ENCODE measurements at places on chromosomes 11 and 22.

GRCh38 chr11:11528986-11529385 lies 92.8 kb downstream of the GALNT18 start:
- DNase-seq, result no peak

DNA sequence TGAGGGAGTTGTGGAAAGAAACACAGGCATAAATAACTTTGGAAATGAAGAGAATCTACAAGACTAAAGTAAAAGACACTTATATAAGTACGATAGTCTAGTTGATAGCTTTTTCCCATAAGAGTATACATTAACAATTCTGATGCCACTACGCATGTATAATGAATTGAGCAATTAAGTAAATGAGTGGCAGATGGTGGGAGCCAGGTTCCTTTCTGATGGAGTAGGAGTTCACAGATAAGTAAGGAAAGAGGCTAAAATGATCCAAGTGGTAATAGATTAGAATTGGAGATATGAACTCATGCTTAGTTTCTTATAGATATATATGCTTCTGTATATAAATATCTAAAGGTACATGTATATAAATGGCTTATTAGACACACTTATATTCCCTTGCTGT lies 368.3 kb downstream of the FAM181B start:
- no peak for DNase-seq

DNA sequence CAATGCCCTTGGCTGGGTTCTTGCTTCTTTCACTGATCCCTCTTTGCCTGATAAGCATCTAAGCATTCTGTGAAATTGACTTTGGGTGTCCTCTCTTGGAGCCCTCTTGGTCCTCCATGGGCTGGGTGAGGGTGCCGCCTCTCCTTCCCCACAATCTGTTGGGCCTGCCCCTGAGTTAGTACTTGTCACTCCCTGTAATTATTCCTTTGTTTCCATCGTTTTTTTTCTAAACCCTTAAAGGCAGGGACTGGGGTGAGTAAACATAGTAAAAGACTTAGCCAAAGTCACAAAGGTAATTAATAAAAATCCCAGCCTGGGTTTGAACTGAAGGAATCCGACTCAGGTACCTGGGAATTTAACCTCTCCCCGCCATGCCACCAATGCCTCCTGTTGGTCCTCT lies 188.1 kb downstream of the MYO18B start:
- peak; percentile 17 for DNase-seq

GRCh38 chr11:126700768-126701519 lies 299.6 kb downstream of the KIRREL3 start:
- DNase-seq, result no peak

- DNase-seq, result no peak
Observed at GRCh38 chr11:14687456-14687855, 43.9 kb downstream of the PDE3B start.

GRCh38 chr22:30601464-30601863 lies 5.5 kb upstream of the TCN2 start:
- DNase-seq, result no peak

DNA sequence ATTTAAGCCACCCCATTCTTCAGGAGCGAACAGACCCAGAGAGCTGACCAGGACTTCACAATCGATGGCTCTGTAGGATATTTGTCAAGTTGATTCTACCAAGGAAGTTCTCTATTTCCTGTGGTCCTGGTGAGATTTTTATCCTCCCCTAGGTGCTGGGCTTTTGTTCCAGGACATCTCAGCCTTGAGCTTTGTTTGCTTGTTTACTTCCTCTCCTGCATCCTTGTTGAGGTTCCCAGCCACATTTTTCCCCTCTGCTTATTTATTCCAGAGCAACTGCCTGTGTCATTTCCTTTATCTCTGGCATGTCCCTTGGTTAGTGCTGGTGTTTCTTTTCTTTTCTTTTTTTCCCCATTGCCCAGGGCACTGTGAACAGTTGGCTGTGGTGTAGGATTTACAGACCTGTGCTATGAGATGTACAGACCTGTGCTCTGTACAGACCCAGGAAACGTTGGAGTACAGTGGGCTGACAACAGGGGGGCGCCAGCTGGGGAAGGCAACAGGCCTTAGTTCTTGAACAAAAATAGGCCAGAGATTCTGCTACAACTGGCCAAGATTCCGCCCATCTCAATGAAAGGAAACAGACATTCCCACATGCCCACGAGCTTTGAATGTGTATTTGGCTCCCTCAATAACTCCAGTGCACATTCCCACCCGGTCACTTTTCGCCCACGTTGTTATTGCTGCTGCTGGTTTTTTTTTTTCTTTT lies 235.9 kb upstream of the DDI1 start:
- DNase-seq, result no peak

DNA sequence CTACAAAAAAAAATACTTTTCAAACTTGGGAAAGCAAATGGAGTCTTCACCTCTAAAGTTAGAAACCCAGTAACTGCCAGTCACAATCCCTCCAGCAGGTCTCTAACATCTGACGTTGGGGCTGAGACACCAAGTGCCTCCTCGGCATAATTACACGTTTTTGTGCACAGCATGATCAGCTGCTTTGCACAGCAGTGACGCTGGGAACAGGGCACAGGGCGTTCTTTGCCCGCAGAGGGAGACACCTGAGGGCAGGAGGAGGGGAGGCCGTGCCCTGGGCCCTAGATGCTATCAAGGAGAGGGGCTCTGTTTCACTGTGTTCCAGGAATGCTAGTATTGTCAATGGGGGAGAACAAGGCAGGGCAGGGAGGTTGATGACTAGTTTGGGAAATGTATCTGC lies 120.1 kb downstream of the PARVA start:
- no peak for DNase-seq

DNA sequence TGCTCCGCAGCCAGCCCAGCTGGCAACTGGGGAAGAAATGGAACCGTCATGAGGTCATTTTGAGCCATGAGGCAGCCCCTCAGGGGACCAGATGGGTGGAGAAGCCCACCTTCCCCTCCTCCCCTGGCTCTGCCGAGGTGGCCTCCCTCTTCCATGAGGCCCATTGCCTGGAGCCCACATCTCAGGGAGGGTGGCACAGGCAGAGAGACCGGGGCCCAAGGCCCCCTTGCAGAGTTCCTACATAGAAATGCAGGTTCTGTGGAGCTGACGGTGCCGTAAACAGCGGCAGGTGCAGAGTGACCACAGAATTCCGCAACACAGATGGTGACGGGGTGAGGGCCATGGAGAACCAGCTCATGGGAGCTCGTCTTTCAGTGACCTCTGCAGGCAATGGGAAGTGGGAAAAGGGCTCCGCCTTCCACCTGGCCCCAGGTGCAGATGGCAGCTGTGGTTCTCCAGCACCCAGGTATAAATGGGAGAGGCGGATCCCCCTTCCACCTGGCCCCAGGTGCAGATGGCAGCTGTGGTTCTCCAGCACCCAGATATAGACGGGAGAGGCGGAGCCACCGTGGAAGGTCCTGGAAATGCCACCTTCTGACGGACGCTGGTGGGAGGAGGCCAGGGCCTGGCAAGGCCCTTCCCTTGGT lies 765.4 kb downstream of the BRD1 start:
- peak; percentile 51 for DNase-seq

- no peak for DNase-seq
Observed at GRCh38 chr11:75826461-75827230, 11.6 kb downstream of the UVRAG start.

DNA sequence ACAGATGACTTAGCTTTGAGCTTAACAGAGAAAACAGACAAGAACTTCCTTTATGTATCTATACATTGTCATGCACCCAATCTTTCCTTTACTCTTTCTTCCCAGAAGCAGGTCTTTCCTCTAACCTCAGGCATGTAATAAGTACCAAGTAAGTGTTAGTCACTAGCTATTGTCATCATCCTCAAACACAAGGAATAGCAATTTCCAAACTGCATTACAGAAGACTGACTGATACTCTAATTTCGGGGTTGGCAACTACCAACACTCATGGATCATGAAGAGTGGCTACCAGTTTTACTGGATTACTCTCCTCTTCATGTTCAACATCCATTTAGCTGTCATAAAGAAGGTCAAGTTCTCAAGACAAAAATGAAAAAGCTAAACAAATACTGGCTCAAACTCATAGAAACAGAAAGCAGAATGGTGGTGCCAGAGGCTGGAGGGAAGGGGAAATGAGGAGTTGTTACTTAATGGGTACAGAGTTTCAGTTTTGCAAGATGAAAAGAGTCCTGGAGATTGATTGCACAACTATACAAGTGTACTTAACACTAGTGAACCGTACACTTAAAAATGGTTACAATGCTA lies 111.6 kb downstream of the SIK3 start:
- DNase-seq, result no peak

GRCh38 chr22:23106906-23107367 lies 34.9 kb downstream of the RSPH14 start:
- DNase-seq, result no peak

- peak; percentile 86 for DNase-seq
Observed at GRCh38 chr11:76159983-76160661, 46.2 kb downstream of the WNT11 start.

- no peak for DNase-seq
Observed at GRCh38 chr11:70661761-70662501, 263.6 kb downstream of the CTTN start.

DNA sequence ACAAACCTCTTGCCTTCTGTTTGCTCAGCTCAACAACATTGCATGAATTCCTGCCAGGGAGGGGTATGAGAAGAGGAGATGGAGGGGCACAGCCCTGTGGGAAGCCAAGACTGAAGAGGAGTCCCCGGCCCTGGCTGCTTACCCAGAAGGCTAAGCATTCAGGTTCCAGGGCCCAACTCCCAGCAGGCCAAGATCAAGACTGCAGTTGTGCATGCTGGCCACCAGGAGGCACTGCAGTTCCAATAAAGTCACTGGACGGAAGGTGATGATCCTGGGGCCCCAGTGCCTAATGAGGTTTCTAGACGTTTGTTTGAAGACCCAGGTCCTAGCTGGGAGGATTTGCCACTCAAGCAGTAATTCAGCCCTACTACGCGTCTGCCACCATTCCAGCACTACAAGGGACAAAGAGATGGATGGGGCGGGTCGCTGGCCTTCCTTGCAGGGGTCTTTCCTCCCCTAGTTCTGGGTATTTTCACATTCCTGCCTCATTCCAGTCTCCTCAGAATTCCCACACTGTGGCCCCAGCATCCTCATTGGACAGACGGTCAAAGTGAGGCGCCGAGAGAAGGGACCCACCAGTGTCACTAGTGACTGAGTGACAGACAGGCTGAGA lies 23.6 kb downstream of the ALX4 start:
- DNase-seq, result peak; percentile 57

- DNase-seq, result no peak
Observed at GRCh38 chr11:18739685-18740084, 13.7 kb upstream of the IGSF22 start.

GRCh38 chr11:135033540-135033939 lies 621.5 kb upstream of the B3GAT1 start:
- peak; percentile 37 for DNase-seq

GRCh38 chr11:35579557-35580396 lies 38.5 kb upstream of the FJX1 start:
- DNase-seq, result no peak

GRCh38 chr11:47468598-47469214 lies 19.8 kb upstream of the RAPSN start:
- no peak for DNase-seq

DNA sequence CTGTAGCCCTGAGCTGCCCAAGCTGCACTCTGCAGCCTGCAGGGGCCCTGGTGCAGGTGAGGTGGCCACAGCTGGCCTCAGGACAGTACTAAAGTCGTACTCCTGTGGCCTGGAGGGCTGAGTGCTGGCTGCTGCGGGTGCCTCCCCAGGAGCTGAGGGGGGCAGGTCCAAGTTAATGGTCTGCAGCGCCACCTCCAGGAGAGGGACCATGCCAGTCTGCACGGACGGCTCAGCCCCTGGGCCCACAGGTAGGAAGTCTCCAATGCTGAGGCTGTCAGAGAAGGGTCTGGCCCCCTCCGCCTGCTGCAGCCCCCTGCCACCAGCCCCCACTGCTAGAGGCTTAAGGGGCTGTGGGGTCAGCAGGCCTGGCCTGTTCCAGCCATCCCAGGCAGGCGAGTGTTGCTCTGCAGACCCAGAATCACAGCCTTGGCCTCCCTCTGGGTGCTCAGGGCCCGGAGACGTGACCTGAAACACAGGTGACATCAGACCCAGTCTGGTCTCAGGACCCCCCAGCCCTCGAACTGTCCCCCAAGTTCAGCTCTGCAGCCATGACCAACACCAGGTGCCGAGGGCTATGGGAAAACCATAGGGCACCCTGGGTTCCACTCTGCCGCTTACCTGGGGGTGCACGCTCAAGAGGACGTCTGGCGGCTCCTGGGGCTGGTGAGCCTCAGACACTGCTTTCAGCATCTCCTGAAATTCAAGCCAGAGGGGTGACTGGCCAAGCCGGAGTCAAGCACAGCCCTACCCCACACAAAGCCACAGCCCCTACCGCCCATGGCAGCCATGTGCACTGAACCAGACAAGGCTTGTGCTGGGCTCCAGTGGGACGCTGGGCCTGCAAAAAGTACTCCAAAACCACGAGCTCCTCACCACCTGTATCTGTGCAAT lies 20.8 kb downstream of the SELENOO start:
- no peak for DNase-seq

DNA sequence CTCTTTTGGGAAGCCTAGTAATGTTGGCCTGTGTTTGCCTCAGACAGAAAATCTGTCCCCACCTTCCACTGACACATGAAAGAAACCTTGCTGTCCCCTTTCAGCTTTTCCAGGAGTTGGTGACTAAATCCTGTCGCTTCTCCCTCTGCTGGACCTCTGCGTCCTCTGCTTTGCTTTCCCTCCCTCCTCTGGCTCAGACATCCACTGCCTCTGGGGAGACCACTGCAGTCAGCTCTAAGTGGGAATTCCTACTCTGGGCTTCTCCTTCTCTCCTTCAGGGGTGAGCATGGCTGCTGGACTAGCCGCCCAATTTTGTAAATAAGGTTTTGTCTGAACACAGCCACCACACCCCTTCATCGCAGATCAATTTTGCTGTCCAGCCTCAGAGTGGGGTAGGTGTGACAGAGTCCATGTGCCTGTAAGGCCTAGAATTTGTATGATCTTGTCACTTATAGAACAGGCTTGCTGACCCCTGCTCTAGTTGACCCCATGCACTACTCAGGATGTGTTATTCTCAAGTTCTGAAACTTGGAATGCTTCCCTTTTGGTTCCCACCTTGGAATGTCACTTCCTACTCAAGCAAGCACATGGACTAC lies 23.0 kb downstream of the LRRC74B start:
- no peak for DNase-seq

- DNase-seq, result no peak
Observed at GRCh38 chr11:118258410-118258809, 5.7 kb downstream of the MPZL2 start.

- DNase-seq, result peak; percentile 44
Observed at GRCh38 chr11:1628506-1629325, 859 bp upstream of the KRTAP5-5 start.

DNA sequence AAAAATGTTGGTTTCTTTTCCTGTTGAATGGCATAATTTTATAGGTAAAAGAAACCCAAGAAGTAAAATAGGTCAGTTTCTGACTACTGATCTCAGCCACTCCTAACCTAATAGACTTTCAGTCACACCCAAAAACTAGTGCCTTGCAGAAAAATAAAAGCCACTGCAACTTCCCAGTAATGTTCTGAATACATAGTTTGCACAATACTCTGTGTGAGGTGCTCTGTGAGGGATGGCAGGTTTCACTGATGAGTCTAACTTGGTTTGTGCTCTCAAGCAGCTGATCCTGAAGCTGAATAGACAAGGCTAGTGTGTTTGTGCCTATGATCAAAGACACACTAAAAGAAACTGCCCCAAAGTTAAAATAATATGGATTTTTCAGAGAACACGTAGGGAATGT lies 758.3 kb downstream of the NELL1 start:
- no peak for DNase-seq

Data from NCI-H774 (cell line).